AG09319 (cell line): ENCODE measurements at places on chromosomes 7 and 10.

DNA sequence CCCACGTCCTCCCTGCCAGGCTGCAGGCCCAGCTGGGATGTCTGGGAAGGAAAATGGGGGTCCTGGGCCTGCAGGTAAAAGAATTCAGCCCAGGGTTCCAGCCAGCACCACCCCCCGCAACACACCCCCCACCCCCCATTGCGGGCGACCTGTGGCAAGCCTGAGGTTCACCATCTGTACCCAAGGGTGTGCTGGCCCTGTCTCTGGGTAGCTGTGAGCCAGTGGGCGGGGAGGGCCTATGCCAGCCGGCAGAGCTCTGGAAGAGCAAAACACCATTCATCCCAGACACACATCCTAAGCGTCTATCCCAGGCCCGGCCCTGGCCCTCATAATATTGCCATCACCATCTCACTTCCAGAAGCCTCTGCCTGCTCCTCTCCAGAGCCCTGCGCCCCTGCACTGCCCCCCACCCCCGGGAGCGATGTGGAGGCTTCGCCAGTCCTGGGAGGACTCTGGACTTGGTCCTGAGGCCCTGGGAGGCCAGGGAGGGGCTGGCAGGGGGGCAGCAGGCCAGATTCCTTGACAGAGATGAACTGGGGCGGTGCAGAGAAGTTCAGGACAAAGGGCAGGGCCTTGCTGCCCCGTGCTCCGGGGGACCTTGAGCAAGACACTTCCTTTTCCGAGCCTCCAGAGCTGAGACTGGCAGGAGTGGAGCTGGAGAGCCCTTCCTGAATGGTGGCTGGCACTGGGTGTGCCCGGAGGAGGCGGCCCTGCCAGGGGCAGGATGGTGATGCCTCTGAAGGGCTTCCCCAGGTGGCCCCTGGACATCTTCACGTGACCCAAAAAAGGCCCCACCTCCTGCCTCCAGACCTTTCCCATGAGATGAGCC, 8.7 kb upstream of the TTYH3 start:
- DNase-seq, result no peak

DNA sequence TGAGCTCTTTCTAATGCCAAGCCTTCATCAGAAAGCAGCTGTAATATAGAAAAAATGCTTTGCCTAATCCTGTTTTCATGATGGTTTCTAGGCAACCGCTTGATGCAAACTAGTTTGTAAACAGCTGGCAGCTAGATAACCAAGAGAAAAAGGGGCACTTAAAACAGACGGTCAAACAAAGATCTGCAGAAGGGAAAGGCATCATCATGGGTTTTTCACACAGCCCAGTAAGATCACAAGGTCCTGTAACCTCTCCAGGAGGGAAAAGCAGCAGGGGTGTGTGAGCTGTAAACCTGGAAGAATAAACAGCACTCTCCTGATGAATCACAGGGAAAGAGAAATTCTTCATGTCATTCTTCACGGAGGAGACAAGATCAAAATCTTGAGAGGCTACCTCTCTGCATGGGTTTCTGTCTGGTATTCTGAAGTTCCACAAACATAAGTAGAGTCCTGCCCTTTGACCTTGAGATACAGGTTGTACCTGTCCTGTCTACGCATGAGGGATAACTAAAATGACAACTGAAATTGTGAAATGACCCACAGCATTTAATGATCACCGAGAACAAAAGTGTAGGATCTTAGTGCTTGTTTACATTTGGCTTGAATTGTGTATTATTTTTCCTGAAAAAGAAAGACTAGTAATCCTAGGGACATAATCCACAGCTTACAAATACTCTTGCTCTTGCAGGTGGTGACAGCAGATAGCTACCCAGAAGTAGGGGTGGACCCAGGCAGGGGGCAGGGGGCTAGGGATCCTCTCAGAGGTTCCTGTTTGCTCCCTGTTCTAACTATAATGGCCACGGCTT, 48.0 kb downstream of the CREB3L2 start:
- no peak for DNase-seq

GRCh38 chr10:43336641-43337318, 34.7 kb upstream of the FXYD4 start:
- no peak for DNase-seq

DNA sequence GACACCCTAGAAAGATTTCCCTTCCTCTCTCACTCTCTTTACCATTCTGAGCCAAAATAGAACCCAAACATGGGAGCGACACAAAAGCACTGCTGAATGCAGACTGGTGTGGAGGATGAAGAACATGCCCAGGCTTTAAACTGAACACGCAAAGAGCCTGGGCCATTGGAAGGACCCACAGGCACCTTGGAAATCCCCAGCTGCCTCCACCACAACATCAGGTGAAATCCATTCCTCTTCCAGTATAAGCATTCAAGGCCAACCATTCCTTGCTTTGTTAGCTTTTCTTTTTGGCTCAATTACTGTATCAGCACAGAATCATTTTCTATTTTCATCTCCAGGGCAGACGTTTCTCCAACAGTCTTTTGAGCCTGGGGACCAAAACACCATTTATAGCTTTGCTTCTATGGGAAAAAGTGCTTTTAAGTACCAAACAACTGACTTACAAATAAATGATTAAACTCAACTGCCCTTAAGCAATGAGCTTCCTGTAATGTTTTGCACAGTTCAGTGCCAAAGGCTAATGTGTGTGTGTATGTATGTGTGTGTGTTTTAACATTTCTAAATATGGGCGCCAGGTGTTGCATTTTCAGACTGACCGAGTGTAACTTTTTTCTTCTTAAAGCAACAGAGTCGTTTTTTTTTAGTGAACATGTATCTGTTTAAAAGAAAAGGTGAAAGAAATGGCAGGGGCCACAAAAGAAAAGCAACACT, 16.2 kb upstream of the BLNK start:
- no peak for DNase-seq

DNA sequence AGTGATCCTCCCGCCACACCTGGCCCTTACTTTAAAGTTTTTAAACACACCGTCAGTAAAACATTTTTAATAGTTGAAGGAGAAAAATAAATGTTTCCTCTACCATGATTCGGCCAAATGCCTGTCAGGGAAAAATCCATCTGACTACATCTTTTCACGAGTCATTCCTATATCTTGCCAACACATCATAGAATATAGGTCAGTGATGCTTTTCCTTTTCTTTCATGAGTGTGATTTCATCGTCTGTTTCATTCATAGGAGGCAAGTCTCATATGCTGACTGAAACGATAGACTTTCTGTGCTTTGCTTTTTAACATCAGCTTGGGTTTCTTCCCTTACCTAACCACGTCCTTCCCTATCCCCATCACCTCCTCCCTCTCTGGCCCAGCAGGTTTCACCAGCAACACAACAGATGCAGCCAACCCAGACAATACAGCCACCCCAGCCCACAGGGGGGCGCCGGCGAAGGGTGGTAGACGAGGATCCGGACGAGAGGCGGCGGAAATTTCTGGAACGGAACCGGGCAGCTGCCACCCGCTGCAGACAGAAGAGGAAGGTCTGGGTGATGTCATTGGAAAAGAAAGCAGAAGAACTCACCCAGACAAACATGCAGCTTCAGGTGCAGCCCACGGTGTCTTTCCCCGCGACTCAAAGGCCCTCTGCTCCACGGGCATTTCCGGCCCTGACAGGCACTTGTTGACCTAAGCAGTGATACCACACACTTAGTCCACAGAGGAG, 149.2 kb downstream of the TRIL start:
- no peak for DNase-seq

GRCh38 chr10:34771106-34771505, 44.0 kb downstream of the PARD3 start:
- no peak for DNase-seq

DNA sequence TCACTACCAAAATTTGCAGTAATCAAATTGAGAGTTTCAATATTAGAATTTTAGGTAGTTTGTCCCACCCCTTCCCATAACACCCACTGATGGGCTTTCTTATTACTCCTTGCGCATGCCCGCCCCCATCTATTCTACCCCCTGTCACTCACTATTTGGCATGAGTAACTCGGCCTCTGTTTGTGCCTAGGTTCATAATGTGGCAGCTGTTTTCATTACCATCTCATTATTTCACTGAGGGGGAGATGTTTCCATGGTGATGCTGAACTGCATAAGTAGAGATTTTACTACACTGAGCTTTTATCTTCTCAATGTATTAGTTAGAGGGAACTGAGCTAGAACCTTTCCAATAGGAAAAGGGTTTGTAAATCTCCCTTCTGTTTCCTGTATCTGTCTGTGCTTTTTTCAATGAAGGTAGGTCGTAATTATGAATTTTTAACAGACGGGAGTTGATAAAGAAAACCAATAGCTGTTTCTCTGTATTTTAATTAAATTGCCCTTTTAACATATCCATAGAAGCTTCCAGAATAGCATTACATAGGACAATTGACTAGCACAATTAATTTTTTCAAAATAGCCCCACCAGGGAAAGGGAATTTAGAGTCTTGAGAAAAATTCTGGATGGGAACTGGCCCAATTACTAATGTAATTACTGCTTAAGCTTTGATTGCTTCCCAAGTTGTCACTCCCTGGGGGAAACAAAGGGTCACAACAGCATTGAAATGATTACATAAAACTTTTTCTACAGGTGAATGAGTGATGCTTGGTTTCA, 33.4 kb downstream of the PRPS1L1 start:
- no peak for DNase-seq

DNA sequence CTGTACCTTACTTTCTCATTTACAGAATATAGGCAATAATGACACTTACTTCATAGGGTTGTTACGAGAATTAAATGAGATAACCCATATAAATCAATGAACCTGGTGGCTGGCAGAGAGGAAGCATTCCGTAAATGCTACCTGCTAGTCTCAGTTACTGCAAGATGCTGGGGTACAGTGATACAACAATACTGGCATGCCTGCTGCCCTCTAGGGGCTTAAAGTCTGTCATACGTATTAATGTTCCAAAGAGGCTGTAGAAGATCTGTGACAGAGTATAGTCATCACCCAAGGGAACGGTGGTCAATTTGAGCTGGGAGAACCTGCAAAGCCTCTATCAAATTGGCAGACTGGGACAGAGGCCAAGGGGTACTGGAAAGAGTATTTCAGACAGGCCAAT, 421.5 kb downstream of the GPAM start:
- DNase-seq, result no peak

DNA sequence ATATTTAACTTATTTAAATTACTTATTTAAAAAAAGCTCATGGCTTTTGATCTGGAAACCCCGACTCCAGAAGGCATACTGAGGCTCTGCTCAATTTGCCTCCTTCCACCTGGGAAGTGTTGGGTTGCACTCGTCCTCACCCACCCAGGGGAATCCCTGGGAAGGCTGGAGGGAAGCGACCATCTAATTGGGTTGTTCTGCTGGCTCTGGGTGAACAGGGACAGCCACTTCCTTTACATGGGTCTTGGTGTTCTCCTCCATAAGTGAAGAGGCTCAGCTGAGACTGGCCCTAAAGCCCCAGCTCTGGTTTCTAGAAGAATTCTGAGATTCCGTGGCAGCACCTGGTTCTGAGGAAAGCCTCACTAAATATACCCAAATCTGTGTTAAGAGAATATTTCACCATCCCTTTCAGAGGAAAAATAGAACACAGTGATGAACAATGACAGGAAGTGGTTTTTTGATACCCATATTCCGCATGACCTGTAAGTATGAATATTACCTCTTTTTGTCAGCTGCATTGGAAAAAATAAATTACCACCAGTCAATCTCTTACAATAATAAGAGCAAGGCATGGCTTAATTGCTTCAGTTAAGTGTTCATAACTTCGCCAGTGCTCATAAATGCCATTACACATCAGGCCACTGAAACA, 131.1 kb upstream of the SHH start:
- DNase-seq, result no peak
